ENCODE measurements at places on chromosomes 11 and 22.

DNA sequence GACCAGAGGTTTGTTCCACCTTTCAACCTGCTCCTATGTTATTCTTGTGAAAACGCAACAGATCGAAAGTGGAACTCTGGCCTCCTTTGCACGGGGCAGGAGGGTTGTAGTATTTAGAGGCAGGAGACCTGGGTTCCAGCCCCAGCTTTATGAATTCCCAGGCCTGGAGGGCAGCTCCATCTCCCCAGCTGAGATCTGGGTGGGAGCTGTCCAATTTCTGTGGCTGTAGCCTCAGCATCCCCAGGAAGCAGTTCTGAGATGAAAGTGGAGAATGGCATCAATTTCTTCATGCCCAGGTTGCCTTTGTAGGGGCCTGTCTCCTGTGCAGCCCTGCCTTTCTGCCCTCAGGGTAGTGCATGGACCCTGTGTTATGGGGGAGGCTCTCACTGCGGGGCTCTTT is 4.1 kb downstream of the FADS2 start:
- DNase-seq, result no peak

- DNase-seq, result no peak
These were observed 98.2 kb downstream of the MSANTD4 start for GRCh38 chr11:105923807-105924206.

- DNase-seq, result no peak
These were observed 82.9 kb upstream of the ARHGAP20 start for GRCh38 chr11:110795112-110795624.

- DNase-seq, result no peak
These were observed 23.4 kb downstream of the ADAMTS15 start for GRCh38 chr11:130471731-130472433.

DNA sequence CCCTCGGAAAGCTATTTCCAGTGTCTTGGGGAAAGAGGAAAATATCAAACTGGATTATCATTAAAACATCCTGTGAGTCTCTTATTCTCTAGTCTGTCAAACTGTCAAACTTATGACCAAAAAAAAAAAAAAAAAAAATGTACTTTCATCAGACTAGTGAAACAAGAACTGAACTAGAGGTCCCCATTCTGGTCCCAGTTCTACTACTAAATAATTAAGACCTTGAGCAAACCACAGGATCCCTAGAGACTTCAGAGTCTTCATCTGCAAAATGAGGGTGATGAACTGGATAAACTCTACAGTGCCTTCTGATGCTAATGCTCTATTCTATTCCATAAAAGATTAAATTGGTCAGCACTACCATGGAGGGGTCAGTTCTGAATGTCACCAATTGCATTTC is 105.8 kb downstream of the SERGEF start:
- no peak for DNase-seq

Data from NCI-H1105 (cell line).